ENCODE measurements at places on chromosomes 1 and 21.

DNA sequence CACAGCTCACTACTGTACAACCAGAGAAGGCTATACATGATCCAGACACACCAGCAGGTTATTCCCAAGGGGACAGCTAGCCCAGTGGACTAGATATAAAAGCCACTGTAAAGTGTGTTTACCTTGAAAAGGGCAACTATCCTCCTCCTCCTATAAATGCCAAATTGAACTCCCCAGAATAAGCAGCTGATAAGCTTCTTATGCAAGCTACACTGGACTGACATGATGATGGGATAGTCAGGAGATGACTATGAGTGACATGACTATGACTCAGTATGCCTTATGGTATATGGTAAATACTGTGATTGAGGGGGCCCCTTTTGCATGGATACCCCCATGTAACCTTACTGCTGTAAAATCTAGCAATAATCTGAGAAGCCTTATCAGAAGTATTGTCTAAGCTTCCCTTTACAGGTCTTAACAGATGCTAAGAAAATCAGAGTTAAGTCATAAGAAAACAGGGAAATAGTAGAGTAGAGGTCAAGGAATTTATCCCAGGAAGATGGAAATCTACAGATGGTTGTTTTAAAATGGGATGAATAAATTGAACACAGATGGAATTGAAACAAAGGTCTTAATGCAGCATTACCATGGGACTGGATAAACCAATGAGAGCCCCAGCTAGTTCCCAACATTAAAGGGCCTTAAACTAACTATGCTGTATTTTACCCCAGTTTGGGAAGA, 55.8 kb downstream of the TRIM33 start:
- no peak for DNase-seq

- no peak for DNase-seq
Measured at GRCh38 chr1:204451352-204452124, 39.9 kb upstream of the PPP1R15B start.

- DNase-seq: no peak
Measured at GRCh38 chr1:36737038-36737555, 254.4 kb upstream of the CSF3R start.

DNA sequence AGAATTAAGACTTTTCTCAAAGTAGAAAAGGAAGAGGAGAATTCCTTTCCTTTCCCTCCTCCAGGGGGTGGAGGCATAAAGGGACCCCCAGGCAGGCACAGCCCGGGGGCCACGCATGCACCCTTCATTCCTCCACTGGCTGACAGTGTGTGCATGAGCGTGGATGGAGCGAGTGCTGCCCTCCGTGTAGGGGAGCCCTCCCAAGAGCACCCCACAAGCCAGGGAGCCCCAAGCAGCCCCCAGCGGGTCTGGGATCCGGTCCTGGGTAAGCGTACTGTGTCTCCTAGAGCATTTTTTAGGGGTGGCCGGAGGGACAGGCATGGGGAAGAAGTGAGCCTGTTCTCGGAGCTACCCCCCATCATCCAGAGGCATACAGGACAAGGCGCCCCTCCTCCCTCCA, 120.5 kb downstream of the SIK1 start:
- no peak for DNase-seq

DNA sequence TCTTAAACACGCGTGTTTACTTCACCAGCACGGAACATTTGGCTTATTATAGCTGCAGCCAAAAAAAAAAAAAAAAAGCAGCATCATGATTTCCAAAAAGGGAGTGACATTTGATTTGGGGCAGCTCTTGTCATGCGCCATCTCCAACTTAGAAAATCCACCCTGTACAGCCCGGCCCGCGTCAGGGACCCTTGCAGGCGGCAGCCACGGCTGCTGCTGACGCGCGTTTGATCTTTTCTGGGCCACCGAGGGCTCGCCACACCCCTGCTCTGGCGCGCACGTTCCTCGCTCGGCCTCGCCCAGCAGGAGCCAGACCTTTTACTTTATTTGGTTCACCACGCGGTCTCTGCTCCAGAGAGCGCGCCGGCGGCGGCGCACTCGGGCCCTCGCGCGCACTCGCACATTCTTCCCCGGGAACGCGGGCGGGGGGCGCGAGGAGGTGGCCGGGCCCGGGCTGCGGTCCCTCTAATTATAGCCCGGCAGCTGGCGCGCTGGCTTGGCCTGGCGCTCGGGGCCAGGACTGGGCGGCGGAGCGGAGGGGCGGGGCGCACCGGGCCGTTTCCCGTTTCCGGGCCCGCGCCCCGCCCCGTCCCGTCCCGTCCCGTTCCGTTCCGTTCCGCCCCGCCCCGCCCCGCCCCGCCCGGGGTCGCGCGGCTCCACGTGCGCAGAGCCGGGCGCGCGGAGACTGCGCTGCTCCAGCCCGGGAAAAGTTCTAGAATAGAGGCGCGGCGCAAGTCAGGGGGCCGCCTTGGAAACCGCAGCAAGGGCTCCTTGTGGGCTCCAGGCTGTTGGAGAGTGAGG, 10.2 kb downstream of the IRF2BP2 start:
- DNase-seq: peak; percentile 55

DNA sequence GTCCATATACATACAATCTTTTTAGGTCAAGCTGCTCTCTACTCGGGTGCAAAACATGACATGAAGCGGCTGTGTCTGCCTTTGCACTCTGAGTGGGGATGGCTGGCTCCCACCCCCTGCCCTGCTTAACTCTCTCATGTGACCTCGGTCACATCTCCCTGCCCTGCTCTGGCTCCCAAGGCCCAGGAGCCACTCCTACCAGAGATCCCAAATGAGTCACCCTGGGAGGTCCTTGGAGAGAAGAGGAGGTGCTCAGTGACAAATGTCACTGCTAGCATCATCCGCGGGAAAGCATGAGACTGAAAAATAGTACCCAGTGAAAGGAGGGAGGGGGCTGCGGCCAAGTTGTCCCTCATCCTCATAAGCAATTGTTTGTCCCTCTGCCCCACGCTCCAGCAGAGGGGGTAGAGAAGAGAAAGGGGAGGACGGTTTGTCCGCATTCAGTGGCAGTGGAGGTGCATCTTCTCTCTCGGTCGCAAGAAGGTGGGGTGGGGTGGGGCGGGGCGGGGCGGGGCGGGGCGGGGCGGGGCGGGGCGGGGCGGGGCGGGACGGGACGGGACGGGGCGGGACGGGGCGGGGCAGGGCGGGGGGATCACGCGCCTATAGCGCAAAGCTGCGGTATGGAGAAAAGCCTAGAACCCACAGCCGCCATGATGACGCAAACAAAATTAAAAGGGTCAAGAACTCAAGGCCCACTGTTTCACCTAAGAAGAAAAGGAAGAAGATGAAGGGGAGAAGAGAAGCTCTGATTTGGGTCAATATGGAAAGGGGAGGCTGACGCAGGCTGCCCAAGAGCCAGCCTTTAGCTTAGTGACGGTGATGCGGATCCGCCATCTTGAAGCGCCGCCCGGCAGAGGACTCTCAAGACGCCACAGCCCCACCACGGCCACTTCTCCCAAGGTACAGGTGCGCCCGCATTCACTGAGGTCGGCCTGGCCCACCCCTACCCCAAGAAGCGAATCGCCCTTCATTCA, 66.2 kb downstream of the CD46 start:
- DNase-seq: no peak

DNA sequence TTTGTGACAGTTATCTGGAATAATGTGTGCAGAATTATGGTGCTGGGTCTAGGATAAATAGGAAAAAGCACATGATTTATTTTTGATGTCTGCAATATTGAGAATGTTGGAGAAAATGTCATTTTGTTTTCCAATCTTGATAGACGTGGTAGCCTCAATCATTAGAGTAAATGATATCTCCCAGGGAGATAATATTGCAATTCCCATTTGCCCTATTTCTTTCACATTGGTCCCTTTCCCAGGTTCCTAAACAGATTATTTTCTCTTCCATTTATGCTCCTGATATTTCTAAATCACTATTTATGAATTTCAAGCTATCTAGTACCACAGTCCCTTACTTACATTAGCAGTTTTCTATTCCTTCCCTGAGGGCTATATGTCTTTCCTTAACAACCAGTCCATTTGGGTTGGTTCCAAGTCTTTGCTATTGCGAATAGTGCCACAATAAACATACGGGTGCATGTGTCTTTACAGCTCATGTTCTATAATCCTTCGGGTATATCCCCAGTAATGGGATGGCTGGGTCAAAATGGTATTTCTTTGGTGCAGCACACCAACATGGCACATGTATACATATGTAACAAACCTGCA, 447.3 kb downstream of the PLA2G4A start:
- no peak for DNase-seq

Data from amniotic stem cell (primary cell).